ENCODE measurements at places on chromosomes 1 and 21. TPM values are rescaled to one million over a fixed set of nuclear protein-coding genes. Genes with fewer than 3 reads are reported as not detected.

Gene KRTAP20-2
- not detected for total RNA-seq

Gene LCE6A
- total RNA-seq: not detected

Gene BARHL2
- total RNA-seq: not detected

Gene ALX3
- total RNA-seq: not detected

Gene AK4
- total RNA-seq: 168 TPM

Gene WNT4
- not detected for total RNA-seq

Gene FCRL1
- total RNA-seq: not detected

Gene PRAMEF26
- not detected for total RNA-seq

Gene SERPINC1
- not detected for total RNA-seq

Gene CFHR4
- total RNA-seq: not detected

DNA sequence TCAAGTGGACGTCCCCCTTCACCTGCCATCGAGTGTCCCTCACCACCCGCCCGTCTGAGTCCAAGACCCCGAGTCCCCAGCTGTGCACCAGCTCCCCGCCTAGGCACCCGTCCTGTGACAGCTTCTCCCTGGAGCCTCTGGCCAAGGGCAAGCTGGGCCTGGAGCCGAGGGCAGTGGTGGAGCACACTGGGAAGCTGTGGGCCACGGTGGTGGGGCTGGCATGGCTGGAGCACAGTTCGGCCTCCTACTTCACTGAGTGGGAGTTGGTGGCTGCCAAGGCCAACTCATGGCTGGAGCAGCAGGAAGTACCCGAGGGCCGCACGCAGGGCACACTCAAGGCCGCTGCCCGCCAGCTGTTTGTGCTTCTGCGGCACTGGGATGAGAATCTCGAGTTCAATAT lies 63.2 kb downstream of the VWA5B1 start:
- no peak for DNase-seq
- H3K27ac ChIP-seq: no peak overlapping the region
- H3K27me3 ChIP-seq: peaks cover 21% of the 10 kb centered on the region
- H3K4me1 ChIP-seq: peaks cover 25% of the 10 kb centered on the region
- no peak overlapping the region for H3K4me3 ChIP-seq
- H3K36me3 ChIP-seq: no peaks in the 10 kb centered on the region

DNA sequence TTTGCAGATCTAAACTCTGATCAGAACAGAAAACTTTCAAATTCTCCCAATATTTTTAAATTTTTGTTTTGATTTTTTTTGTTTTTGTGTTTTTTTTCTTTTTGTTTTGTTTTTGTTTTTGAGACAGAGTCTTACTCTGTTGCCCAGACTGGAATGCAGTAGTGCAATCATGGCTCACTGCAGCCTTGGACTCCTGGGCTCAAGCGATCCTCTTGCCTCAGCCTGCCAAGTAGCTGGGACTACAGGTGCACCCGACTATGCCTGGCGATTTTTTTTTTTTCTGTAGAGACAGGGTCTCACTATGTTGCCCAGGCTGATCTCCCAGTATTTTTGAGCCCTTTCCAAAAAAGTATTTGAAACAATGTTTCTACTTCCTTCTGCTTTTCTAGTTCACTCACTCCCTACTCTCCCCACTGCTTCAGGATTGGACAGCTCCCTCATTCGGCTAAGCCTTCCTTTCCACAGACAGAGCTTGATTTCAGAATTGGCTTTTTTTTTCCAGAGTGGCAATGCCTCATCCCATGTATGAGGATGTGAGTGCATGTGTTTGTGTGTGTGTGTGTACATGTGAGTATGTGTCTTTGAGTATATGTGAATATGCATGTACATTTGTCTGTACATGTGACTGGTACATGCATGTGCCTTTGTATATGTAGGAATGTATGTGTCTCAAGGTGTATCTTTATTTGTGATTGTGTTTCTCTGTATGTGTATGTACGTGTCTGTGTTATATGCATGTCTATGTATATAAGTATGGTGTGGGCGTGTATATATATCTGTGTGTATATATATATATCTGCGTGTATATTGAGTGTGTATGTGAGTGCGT lies 11.9 kb downstream of the LHX4 start:
- no peaks in the 10 kb centered on the region for H3K36me3 ChIP-seq
- peaks cover 100% of the 10 kb centered on the region for H3K27me3 ChIP-seq
- no peaks in the 10 kb centered on the region for H3K4me1 ChIP-seq
- no peak overlapping the region for H3K4me3 ChIP-seq
- no peak for DNase-seq
- no peak overlapping the region for H3K27ac ChIP-seq

DNA sequence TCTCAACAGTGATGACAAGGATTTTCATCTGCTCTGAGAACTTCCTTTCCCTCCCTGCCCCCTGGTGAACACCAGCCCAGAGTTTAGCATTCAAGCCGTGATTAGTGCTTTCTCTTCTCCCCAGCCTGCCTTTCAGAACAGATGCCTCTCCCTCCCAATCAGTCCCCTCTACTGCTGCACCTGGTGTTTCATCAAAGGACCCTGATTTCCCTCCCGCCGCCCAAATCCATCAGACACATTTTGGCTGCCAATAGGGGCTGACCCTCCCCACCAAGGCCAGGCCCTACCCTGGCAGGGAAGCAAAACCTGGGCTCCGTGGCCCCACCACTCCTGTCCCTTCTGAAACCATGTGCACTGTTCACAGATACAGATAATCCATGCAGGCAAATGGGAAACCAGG lies 34.0 kb upstream of the KLHDC7A start:
- H3K4me3 ChIP-seq: no peak overlapping the region
- no peak overlapping the region for H3K27ac ChIP-seq
- H3K27me3 ChIP-seq: peaks cover 70% of the 10 kb centered on the region
- H3K36me3 ChIP-seq: no peaks in the 10 kb centered on the region
- DNase-seq: no peak

DNA sequence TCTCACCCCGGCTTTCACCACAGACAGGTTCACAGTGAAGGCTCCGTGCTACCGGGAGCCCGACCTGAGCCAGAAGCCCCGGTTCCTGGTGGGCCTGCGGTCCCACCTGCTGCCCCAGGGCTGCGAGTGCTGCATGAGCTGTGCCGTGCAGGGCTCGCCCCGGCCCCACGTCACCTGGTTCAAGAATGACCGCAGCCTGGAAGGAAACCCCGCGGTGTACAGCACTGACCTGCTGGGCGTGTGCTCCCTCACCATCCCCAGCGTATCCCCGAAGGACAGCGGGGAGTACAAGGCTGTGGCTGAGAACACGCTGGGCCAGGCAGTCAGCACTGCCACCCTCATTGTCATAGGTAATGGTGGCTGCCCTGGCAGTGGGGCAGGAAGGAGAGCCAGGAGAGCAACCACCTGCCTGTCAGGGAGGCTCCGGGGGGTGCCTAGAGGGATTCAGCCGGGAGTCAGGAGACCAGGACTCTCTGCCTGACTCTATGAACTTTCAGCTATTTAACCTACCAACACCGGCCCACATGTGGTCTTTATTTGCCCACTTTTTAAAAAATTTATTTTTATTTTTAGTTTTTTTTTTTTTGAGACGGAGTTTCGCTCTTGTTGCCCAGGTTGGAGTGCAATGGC lies 36.4 kb downstream of the IGFN1 start:
- peaks cover 27% of the 10 kb centered on the region for H3K27me3 ChIP-seq
- H3K4me3 ChIP-seq: no peak overlapping the region
- no peaks in the 10 kb centered on the region for H3K4me1 ChIP-seq
- H3K27ac ChIP-seq: no peak overlapping the region
- H3K36me3 ChIP-seq: no peaks in the 10 kb centered on the region

- H3K4me1 ChIP-seq: peaks cover 77% of the 10 kb centered on the region
- DNase-seq: no peak
- no peaks in the 10 kb centered on the region for H3K27me3 ChIP-seq
- no peaks in the 10 kb centered on the region for H3K36me3 ChIP-seq
- peak overlapping the region; percentile 70 for H3K4me3 ChIP-seq
These were observed 1.7 kb downstream of the FGR start for GRCh38 chr1:27633298-27633610.

DNA sequence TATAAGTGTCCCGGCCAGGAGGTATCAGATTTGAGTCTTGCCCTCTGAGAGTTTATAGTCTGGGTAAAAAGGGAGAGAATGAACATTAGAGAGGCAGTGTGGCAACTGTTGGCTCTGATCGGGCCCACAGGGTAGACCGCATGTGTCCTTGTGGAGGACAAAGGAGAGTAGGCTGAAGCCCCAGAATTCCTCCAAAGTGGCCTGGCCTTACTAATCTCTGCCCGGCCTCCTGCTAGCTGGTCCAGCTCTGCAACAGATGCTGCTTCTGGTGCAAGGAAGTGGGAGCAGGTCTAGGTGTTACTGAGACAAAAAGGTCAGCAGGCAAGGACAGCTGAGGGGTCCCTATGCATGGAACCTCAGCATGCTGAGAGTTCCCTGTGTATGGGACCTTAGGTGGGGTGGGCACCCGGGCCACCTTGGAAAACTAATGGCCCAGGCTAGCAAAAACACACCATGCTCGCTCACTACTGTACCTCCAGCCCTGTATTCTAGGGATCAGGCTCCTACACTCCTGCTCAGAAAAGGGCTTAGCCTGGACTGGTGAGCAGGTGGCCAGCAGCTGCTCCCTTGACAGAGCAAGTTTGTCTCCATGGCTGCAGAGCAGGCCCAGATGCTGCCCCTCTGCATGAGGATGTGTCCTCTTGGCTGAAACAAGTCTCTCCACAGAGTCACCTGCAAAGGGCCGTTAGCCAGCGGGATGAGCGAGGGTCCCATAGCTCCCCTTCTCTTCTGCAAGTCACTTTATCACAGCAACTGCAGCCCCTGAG lies 30.3 kb upstream of the RGS16 start:
- peaks cover 17% of the 10 kb centered on the region for H3K4me1 ChIP-seq
- H3K36me3 ChIP-seq: no peaks in the 10 kb centered on the region
- H3K27me3 ChIP-seq: no peaks in the 10 kb centered on the region
- no peak for DNase-seq

DNA sequence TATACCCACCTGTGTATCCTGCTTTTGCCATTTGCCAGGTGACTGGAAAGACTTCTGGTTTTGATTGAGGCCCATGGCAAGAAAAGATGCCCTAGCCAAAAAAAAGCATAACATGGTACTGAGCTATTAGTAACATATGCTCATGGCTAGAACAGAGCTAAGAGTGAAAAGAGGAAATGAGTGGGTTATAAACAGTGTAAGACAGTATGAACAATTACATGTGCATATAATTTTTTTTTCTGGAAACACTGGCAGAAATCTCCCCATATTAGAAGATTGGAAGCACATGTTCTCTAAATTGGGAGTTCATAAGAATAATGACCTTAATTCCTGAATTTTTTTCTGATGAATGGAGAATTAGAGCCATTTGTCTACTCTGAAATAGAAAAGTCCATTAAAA lies 41.2 kb upstream of the PDC start:
- no peak for DNase-seq
- no peaks in the 10 kb centered on the region for H3K4me1 ChIP-seq
- H3K27ac ChIP-seq: no peak overlapping the region
- peaks cover 9% of the 10 kb centered on the region for H3K36me3 ChIP-seq

- no peak overlapping the region for H3K4me3 ChIP-seq
- H3K27ac ChIP-seq: no peak overlapping the region
- H3K4me1 ChIP-seq: no peaks in the 10 kb centered on the region
- no peak for DNase-seq
These were observed 34.8 kb downstream of the KIAA1614 start for GRCh38 chr1:180947499-180947885.

- H3K4me3 ChIP-seq: no peak overlapping the region
- H3K4me1 ChIP-seq: no peaks in the 10 kb centered on the region
- no peak for DNase-seq
These were observed 105.3 kb downstream of the BACH1 start for GRCh38 chr21:29403922-29404538.

GRCh38 chr1:226723657-226724532 lies 15.2 kb downstream of the ITPKB start:
- no peak for DNase-seq
- H3K27ac ChIP-seq: peak overlapping the region; percentile 58
- peaks cover 83% of the 10 kb centered on the region for H3K4me1 ChIP-seq
- no peaks in the 10 kb centered on the region for H3K36me3 ChIP-seq

DNA sequence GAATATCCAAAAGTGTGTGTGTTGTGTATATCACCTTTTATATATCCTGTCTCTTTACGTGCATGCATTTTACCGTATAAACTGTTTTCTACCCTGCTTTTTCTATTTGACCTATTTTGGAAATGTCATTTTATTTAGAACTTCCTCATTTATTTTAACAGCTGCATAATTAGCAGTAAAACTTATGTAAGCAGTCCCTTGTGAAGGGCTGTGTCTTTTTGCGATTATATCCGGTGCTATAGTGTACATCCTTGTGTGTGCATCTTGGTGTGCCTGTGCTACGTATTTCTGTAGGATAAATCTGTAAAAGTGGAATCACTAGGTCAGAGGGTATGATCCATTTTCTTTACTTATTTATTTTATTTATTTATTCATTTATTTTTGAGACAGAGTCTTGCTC lies 7.2 kb downstream of the LGALS8 start:
- H3K4me3 ChIP-seq: no peak overlapping the region
- H3K27me3 ChIP-seq: no peaks in the 10 kb centered on the region
- DNase-seq: no peak
- H3K27ac ChIP-seq: peak overlapping the region; percentile 65
- H3K36me3 ChIP-seq: peaks cover 35% of the 10 kb centered on the region

DNA sequence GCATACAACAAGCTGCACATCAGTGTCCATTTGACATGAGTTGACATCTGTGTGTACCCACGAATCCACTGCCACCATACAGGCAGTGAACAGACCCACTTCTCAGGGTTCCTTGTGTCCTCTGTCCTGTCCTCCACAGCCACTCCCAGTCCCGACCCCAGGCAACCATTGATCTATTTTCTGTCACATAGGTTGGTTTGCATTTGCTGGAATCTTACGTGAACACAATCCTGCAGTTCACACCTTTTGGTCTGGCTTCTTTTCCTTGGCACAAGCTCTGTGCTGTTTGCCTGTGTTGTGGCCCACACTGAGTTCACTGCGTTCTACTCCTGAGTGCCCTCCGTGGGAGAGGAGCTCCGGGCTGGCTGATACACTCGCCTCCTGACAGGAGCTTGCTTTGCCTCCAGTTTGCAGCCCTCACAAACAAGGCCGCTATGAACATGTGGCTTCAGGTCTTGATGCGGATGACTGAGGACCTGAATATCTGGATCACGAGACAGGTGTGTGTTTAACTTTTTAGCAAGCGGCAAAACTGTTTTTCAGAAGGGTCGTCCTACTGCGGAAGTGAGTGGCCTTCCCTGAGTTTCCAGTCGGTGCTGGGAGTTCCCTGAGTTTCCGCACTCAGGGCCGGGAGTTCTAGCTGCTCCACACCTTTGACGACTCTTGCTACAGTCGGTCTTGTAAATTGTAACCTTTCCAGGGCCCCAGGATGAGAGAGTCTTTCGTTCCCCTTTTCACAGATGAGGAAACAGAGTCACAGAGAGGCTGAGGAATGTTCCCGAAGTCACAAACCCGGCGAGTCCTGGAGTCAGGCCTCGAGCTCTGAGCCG lies 13.0 kb upstream of the COL18A1 start:
- no peak overlapping the region for H3K27ac ChIP-seq
- no peak overlapping the region for H3K4me3 ChIP-seq
- no peaks in the 10 kb centered on the region for H3K36me3 ChIP-seq
- no peaks in the 10 kb centered on the region for H3K27me3 ChIP-seq
- peaks cover 13% of the 10 kb centered on the region for H3K4me1 ChIP-seq
- DNase-seq: no peak

DNA sequence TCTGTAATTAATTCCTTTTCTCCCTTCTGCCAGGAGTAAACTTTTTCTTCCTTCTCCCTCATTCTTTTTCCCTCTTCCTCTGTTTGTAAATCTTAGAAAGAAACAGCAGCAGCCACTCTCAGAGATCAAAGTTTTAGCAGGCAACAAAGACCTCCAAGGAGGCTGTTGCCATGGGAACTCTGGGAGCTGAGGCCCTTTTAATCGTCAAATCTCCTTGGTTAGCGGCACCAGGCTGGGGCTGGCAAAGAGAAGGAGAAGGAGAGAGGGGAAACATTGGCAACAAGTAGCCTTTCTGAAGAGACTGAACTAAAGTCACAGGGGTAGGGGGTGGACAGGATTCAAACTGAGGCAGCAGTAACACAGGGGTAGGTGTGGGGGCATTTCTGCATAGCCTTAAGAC lies 25.2 kb downstream of the ILDR2 start:
- H3K36me3 ChIP-seq: no peaks in the 10 kb centered on the region
- H3K27ac ChIP-seq: no peak overlapping the region
- DNase-seq: no peak

Data from left ventricle myocardium inferior (tissue), 1 donor.